Activated CD8-positive, alpha-beta memory T cell treated with anti-CD3 and anti-CD28 coated beads for 24 hours (primary cell): ENCODE measurements at places on chromosomes 7 and 10.

DNA sequence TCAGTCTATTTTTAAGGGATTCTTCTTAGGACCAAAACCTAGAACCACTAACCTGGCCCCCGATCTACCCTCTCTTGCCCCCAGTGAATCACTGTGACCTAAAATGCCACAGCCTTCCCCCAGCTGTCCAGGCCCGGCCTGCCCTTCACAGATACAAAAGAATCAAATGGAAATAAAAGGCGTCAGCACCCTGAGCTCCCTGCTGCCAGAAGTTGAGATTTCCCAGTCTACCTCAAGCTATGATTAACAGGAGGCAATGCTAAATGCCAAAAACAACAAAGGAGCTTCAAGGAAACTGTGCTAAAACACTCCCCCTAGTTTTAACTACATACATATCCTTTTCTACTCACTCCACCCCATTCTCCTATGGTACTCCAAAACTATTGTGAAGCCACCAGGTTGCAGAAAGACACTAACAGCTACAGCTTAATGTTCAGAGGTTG, 67.8 kb downstream of the GSAP start:
- no peak for DNase-seq

DNA sequence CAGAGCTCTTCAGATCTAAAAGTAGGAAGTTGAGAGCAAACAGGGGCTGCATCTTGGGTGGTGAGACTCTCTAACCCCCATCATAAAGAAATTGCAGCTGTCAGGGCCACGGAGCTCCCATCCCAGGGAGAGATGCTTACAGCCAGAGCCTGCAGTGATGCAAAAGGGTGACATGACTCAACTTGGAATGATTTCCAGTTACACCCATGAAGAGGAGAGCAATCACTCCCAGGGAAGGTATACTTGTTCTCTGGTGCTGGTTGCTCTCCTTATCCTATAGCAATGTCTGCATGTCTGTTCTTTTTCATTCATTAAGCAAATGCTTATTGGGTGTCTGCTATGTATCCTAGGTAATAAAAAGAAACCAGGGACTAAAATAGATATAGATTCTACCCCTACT, 228.0 kb downstream of the RAB11FIP2 start:
- no peak for DNase-seq

- DNase-seq: no peak
Observed at GRCh38 chr10:88858491-88858890, 6.8 kb upstream of the ANKRD22 start.

DNA sequence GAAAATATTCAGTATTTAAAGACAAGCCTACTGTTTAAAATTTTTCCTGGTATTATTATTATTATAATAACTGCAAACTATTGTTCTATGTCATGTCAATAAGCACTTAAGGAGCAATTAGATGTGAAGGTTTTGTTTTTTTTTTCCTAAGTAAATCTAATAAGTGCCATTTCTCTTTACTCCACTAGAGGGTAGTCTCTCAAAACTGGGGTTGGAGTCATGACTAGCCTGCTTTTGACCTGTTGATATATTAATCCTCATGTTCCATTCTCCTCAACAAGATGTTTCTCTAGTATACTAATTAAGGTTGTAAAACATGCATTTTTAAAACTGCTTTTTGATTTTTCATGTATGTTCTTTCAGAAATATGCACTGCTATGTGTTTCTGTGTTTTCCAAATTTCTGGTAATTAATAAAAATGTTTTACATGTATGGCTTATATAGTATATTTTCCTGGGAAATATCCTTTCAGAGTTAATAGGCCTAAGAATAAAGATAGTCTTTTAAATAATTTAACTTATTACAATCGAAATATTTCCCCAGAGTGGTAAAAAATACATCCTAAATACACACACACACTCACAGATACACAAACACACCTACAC, 1.0 kb upstream of the LRRN3 start:
- no peak for DNase-seq

GRCh38 chr7:53446170-53446569, 410.7 kb downstream of the POM121L12 start:
- DNase-seq: no peak

GRCh38 chr10:7195118-7195517, 215.7 kb downstream of the SFMBT2 start:
- no peak for DNase-seq

- DNase-seq: no peak
Observed at GRCh38 chr7:140231771-140232491, 55.1 kb upstream of the KDM7A start.

DNA sequence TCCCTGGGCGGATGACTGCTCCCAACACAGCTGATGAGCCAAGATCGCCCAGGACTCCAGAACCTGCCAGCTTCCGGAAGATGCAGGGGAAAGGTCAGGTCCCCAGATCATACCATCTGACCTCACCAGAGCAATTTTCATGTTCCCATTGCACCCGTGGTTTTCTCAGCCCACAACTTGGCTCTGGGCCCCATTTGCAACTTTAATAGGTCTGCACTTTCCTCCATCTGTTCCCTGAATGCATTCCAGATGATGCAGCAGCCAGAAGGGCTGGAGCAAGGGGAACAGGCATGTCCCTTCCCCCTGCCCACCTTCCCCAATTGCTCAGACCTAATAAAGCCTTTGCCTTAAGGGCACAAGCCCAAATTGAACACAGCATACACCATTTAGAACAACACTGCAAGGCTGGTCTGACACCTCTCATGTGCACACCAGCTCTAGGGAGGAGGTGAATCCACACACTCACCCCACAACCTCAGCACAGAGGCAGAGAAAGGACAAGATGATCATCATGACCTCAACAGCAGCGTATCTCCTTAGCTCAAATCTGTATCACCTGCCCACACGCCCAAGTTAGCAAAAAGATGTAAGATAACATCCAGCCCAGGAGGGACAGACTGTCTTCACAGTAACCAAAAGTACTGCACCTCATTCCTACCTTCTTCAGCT, 87.5 kb downstream of the PLXNA4 start:
- no peak for DNase-seq

DNA sequence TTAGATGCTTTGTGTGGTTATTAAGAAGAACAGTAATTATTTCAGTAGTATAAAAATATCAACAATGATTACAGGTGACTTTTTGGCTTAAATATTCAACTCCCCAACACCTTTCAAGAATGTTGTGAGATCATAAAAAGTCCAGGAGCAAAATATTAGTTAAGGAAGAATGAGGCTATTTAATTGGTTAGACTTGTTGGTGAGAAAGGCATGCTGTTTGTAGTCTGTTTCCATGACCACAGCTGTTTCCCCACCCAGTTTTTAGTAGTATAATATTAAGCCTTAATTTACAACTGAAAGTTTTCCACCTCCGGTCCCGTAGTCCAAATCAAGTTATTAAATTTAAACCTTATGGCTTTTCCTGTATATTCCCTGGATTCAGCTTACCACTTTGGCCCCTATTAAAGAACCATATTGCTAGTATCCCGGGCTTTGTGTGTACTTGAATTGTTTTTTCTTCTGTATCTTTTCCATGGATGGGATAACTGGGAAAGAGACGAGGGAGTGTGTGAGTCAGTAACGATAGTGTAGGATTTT, 133.3 kb downstream of the CELF2 start:
- no peak for DNase-seq

GRCh38 chr7:15816835-15817426, 130.4 kb upstream of the MEOX2 start:
- DNase-seq: no peak

DNA sequence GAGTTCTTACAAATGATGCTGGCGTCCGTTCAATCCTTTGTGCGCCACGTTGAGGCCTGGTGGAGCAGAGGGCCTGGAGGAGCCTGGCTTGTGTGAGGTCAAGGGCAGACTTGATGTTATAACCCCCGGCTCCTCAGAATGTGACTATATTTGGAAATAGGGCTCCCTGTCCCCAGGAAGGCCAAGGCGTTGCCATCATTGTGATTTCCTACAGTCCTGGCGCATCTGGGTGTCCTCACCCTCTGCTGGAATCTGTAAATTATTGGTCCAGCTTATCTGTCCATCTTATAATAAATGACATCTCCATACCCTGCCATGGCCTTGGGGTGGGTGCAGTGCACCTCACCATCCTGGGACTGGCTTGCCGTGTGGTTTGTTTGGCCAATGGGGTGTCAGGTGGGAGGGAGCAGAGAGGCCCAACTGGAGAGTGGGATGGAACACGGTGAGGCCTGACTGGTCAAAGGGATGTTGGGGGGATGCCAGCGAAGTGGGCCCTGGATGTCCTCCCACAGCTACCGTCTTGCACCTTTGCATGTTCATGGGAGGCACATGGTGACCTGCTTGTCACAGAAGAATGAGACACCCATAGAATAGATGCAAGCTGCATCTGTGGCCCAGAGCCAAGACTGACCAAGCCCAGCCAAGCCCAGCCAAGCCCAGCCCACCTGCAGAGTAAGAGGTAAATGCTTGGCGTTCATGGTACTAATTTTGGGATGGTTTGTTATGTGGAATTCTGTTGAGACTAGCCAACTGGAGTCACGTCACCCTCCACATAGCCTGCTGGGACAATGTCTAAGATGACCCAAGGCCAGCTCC, 11.1 kb upstream of the LRRC27 start:
- no peak for DNase-seq

- no peak for DNase-seq
Observed at GRCh38 chr10:107144490-107144889, 20.0 kb downstream of the SORCS1 start.

DNA sequence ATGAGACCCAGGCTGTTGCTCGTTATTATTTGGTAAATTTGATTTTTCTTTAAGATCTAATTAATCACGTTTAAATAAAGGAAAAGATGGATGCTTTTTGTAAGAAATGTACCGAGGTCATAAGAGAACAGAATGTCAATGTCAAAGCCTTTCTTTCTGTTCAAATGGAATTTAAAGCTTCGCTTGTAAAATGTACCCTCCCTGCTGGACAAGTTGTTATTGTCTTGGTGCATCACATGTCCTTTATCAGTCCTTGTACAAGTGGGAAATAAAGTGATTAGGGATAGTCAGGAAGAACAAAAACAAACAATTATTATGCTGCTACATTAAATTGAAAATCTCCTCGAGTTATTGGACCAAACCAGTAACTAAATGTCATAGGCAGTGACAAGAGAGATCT, 363.2 kb downstream of the PHTF2 start:
- DNase-seq: no peak

DNA sequence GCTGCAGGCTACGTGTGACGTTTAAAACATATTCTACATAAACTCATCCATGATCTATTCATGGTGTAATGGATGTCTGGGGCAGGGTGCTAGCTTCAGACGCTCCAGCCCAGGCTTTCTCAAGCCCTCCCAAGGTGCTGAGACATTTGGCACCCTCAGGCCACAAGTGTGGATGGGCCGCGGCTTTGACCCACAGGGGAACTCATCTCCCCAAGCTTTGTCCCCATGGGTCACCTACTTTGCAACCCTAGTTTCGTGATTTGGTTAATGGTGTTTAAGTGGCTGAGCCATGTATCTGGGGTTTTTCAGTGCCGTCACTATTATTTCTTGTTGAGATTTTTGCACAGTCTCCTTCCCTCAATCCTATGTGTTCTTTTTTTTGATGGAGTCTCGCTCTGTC, 66.0 kb downstream of the GRK5 start:
- no peak for DNase-seq

DNA sequence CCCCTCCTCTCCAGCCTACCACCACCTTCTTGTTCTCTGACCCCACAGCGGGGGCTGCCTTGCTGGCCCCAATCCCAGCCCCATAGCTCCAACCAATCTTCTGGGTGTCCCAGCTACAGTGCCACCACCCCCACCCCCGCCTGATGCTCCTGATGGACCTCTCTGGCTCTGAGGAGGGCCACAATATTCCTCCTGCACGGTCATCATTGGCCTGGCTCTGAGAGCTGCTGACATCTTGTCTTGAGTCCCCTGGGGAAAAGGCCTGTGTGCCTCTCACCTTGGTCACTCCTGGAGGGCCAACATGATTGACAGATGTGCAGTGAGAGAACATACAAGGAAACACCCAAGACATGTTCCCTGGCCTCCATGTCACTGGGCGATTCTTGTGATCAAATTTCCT, 7.6 kb downstream of the GDF2 start:
- no peak for DNase-seq

- no peak for DNase-seq
Observed at GRCh38 chr7:66281678-66282590, 76.8 kb downstream of the TPST1 start.

DNA sequence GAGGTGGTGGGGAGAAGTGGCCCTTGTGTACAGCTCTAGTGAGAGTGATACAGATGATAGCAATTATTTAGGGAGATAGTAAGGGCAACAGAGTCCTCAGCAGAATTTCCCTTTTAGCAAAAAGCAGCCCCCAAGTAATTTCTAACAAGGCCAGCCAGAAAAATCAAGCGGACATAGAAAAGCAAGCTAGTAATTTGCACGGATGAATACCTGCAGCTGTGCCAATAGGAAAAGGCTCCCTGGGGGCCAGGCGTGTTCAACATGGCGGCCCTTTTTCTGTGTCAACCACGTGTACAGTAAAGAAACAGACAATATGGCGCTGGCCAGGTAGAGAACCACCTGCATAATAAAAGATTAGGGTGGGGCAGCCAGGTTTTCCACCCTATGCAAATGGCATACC, 7.4 kb downstream of the MCM10 start:
- DNase-seq: no peak

DNA sequence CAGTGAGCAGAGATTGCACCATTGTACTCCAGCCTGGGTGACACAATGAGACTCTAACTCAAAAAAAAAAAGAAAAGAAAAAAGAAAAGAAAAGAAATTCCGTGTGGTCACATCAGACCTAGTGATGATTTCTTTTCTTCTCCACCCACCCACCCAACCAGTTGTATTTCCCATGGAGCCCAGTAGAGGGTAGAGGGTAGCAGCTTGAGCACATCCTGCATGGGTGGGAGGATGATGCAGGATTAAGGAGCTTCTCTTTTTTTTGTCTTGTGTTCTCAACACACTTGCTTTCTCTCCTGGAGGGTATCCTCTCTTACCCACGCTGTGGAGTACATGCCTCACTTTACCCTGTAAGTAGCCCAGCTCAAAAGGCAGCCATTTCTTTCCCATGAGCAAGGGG, 118.6 kb upstream of the CARD11 start:
- DNase-seq: no peak

DNA sequence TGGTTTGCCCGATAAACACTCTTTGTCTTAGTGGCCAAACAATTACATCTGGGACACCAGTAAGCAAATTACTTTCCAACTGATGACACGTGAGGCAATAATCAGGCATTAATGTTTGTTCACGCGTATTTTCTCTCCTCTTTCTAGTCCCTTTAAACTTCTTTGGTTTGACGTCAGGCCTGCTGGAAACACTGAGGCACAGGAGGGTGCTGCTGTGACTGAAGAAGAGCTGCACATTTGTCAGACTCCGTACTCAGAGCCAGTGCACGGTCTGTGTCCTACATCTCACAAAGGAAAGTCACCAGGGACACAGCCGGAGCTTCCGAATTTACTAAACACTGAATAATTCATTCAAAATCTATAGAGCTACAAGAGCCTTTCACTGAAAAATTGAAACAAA, 57.6 kb upstream of the ANAPC16 start:
- DNase-seq: no peak

DNA sequence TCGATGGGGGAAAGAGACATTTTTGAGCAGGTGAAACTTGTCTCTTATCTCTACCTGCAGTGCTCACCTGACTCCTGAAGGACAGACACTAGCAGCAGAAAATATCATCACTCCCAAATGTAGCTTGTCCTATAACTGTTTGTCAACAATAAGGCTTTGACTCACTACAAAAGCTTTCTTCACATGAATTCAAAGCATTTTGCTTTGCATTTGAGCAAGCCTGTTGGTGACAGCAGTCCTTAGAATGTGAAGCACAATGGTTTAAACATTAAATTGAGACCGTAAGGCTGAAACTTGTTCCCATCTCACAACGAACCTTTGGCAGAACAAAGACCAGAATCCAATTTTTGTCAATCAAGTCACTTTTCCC, 30.6 kb upstream of the ZNRF2 start:
- DNase-seq: no peak

- no peak for DNase-seq
Observed at GRCh38 chr10:31949266-31949665, 20.6 kb upstream of the ARHGAP12 start.
